ENCODE measurements at places on chromosomes 11 and 22.

DNA sequence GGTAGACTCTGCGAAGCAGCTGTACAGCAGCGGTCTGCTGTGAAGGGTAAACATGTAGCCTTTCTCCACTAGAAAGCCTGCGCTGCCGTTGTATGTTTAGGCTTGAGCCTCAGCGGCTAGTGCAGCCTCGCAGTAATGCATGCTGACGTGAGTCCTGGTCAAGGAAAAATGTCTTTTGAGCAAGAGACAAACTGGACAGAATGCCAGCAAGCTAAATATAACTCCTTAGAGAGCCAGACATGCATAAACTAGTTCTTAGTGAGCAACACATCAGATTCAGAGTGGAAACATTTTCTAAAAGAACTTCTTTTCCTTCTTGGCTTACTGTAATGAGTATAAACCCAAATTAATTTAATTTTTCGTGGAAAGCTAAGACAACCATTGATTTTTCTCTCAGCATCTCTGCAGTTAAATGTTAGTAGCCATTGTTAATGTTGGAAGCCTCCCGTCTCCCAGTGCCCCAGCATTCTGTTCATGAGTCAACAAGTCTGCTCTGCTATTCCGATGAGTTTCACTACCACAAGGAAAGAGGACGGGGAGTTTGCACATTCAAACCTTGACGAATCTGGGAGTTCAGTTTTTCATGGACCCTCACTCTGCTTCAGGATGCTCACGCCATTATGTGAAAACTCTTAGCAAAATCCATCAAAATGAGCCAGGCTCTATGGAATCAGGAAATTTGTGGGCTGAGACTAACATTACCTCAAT is 51.4 kb downstream of the JAM3 start:
- DNase-seq, result peak; percentile 85

DNA sequence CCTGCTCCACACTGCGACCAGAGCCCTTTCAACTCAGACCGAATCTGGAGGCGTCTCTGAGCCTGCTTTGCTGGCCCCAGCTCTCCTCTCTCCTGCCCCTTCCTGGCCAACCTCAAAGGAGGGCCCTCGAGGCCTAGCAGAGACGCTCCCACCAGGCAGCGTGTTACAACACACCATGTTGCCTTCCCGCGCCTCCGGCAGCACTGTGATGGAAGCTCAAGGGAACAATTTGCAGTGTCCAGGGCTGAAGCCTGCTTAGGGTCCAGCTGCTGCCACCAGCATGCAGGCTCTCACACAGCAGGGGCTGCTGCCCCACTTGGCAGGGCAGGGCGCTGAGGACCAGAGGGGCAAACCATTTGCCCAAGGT is 18.4 kb downstream of the LINC01488 start:
- DNase-seq, result no peak

GRCh38 chr11:94091091-94091490 is 37.5 kb upstream of the PANX1 start:
- no peak for DNase-seq

DNA sequence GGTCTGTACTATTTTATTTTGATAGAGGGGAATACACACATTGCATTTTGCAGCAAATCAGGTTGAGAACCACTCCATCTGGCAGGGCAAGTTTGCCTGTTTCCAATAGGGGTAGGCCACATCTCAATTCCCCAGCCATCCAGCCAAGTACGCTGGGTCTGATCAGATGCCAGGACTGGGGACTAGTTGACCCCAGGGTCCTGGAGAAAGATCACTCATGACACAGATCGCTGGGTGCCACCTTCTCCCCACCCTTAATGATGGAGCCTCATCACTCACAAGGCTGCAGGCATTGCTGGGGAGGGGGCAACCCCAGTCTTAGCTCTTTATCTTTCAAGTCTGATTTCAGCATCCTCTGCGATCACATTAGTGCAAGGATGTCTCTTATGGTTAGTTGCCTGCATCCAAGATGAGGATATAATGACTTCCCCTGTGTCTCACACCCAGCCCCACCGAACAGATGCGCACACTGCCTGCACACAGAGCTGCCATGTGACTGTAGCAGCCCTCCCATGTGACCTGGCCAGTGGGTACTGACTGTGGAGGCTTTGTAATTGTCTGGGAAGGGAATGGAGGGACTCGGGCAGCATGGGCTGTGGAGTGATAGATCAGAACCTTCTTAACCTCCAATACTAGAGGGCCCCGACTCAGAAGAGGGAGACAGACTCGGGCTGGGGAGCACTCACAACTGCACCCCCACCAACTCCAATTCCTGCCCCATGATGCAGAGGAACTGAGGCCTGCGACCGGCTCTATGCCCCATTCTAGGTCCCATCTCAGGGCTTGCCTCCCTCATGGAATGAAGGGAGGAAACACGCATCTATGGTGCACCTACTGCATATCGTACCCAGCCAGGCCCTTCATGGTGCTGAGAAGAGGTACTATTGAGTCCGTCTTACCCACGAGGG is 155.8 kb downstream of the DSCAML1 start:
- DNase-seq, result no peak

DNA sequence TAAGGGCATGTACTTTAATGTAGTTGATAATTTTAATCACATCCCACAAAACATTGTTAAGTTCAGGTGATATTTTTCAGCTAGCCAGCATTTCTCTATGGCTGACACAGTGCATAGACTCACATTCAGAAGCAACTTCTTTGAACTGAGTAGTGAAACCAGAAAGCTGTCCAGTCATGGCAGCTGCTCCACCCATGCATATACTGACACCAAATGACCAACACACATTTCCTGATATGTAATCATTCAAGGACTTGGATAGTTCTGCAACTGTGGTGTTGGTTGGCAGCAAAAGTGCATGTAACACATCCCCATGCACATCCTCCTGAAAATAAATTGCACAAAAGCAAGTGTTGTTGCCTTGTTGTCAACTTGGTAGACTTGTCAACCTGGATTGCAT is 39.7 kb downstream of the CALCA start:
- DNase-seq, result no peak

GRCh38 chr11:2211113-2211971 is 39.7 kb upstream of the TH start:
- no peak for DNase-seq

DNA sequence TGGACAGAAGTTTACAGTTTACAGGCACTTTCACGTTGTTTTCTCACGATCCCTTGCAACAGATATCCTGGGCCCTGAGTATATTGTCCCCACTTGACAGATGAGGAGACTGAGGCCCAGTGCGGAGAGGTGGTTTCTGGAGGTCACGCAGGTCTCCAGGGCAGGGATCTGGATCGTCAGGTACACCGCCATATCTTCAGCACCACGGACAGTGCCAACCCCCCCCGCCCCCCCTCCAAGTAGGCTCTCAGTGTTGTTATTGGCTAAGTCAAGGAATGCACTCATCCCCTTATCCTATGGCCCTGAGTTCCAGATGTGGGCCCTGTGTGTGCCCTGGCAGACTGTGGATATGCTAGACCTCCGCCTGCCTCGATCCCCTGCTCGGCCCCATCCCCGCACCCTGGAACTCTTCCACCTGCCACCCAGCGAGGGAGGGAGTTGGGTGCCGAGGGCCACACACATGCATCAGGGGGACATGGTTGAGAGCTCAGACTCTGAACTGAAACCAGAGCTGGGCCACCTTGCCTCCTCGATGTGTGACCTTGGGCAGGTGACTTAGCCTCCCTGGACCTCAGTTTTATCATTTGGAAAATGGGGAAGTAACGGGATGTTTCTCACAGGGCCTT is 37.5 kb downstream of the MPPED1 start:
- DNase-seq, result no peak

DNA sequence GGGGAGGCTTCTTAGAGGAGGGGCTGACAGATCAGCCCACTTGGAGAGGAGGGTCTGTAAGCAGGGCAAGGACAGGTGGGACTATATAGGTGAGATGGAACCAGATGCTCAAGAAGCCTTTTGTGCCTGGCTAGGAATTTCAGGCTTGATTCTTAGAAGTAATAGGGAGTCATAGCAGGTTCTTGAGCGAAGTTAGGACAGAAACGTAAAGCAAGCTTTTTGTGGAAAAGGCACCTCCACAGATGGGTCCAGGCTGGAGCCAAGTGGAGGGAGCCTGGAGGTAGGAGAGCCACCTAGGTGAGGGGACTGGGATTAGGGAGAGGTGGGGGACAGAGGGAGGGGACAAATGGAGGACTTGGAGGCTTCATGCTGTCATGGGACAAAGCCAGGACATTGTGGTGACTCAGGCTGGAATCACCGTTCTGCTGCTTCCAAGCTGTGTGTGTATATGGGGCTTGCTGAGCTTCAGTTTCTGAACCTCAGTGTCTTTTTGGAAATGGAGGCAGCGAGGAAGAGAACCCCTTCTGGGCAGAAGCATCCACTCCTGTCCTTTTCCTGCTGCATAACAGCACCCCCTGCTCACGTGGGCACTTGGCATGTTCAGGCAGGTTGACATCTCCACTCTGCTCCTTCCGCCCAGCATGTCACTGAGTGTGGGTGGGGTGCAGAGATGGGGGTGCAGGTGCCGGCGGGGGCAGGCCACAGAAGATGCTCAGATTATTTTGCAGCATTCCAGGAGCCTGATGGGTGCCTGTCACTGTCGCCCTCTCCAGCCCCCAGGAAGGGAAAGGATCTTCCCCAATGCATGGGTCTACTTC is 58.0 kb downstream of the MCM5 start:
- DNase-seq, result no peak

GRCh38 chr11:112881461-112881860 is 79.8 kb upstream of the NCAM1 start:
- peak; percentile 25 for DNase-seq

DNA sequence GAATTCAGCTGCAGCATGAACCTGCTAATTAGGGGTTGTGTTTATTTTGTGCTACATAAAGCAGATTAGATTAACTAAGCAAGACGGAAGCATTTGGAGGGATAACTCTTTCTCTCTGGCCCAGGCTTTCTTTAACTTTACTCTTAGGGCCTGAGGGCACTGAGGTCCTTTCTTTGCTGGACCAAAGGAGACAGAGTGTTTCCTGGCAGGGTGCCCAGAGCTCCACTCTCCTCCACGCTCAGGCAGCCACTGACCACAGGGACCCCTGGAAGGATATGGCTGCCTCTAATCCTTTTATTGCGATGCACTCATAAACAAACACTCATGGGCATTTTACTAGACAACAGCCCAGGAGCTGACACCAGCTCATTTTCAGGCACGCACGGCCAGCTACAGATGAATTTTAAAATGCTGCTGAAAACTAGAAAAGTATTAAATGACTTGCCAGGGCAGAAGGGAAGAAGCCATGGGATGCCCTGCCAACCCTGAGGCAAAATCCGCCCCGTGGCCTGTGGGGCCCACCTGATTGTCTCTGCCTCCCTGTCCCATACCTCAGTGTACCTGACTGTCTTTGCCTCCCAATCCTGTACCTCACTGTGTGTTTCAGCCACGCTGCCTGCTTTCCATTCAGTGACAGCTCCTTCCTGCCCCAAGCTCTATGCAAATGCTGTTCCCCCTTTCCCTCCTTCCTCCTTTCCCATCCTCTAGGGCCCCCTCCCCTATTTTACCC is 192.6 kb upstream of the NAV2 start:
- no peak for DNase-seq

- DNase-seq, result no peak
These were observed 51.3 kb upstream of the CD44 start for GRCh38 chr11:35087648-35088047.

All from GM04503 (cell line).